ENCODE measurements at places on chromosomes 3 and 15.
A peak's percentile ranks its signal among the peaks of the same experiment; 100 is the strongest.

DNA sequence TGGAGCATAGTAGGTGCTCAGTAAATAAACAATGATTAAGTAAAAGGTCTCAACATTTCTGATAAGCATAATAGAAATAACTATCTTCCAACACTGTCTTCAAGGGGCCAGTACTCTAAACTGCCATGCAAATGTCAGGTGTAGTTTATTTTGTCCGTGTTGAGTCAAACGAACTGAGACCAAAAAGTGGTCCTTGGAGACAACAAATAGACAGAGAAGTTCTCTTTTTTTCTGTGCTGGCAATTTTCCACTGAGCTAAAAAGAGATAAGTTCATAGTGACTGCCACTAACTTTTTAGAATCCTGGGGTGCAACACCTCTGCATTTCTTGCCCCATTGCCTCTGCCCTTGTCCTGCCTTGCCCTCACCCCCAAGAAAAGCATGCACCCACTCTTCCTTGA lies 14.7 kb upstream of the MBNL1 start:
- no peak for DNase-seq

- no peak for DNase-seq
Observed at GRCh38 chr3:13289771-13290285, 130.3 kb downstream of the NUP210 start.

GRCh38 chr15:94403331-94403730 lies 172.0 kb downstream of the MCTP2 start:
- no peak for DNase-seq

DNA sequence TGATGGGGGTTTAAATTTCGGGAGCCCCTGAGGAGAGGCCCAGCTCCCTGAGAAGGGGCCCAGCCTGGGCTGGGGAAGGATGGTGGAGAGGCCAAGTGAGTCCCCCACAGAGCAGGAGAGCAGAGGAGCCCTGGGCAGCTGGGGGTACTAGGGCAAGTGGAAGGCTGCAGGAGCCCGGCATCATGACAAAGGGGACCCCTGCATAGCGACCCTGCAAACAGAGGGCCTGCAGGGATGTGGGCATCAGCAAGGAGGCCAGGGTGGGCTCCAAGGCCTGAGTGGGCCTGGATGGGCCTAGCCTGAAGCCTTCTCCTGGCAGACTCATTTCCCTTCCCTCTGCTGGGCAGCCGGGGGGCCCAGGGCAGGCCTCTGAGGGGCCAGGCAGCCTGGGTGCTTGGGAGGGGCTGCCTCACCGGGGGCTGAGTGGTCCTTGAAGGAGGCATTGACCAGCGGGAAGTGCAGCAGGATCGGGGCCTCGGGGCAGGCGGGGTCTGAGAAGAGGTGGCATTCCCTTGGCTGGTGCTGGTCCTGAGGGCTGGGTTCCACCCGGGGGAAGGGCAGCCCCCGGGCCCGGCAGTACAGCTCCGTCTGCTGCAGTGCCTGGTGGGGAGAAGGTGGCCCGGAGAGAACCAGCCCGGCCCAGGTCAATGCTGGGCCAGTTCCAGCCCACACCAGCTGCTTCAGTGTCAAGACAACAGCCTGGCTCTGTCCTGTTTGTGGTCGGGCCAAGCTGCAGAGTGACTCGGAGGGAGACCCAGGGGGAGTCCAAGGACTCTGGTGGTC lies 24.7 kb downstream of the PLA2G4D start:
- DNase-seq: no peak

- no peak for DNase-seq
Observed at GRCh38 chr3:135272026-135272669, 477.1 kb downstream of the EPHB1 start.

DNA sequence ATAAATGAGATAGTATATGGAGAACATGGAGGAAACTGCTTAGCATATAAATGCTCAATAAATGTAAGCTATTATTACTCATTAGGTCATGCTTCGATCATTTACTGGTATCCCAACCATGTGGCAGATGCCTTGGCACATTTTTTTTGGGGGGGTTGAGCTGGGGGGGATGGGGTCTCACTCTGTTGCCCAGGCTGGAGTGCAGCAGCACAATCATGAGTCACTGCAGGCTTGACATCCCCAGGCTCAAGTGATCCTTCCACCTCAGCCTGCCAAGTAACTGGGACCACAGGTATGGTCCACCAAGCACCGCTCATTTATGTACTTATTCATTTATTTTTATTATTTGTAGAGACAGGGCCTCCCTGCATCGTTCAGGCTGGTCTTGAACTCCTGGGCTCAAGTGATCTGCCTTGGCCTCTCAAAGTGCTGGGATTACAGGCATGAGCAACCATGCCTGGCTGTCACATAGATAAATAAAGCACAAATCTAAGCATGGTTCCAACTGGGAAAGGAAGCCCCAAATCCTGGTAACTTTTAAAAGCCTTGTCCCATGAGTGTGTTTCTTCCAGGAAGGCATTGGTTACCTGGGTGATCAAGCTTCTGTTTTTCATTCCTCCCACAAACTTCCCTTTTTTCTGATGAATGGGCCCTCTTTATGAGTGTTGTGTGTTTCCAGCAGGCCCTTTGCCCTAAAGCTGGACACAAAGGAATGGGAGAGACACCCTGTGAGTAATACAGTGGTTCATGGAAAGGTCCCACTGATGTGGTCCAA lies 147.4 kb upstream of the UMPS start:
- no peak for DNase-seq

DNA sequence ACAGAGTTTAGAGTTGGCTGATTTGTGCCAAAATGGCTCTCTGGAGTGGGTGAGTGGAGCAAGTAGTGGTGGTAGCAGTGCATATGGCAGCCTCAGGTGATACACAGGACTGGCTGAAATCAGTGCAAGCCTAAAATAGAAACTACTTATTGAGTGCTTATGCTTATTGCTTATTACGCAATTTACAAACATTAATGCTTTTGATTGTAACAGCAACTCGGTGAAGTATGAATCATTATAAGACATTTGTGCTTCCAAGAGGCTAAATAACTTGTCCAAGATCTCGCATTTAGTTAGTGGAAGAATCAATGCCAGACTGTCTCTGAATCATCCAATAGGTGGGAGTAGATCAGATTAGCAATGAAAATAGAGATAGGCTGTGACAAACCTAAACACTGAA lies 353.8 kb downstream of the NAALADL2 start:
- peak; percentile 20 for DNase-seq

DNA sequence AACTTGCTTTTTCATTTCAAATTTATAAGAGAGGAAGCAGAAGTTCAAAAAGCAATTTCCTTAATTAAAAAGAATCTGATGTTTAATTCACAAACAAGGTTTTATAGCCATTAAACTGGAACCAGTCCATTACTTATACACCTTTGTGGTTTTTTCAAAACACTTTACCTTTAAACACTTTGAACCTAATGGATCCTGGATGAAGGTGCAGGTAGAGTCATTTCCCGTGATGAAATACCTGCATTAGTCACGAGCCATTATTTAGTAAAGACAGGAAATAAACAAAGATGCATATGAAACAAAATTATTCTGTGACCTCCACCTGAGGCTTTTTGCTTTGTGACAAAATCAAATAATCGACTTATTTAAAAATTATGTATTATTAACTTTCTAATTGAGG lies 341.7 kb upstream of the UBE2E2 start:
- DNase-seq: no peak

DNA sequence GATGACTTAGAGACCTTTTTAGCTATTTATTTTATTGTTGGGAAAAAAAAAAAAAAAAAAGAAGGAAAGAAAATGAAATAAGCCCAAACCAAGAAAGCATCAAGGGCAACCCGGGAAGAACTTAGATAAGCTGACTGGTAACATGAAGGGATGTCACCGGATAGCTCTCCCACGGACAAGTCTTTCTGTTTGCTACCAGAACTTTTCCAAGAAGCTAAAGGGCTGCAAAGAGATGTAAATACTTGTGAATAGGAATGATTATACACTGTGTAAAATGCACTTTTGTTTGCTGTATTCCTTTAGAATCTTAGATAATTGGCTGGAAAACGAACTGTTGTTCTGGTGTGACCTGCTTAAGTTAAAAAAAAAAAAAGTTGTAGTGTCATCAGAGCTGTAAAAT lies 2.8 kb downstream of the FOXB1 start:
- no peak for DNase-seq

DNA sequence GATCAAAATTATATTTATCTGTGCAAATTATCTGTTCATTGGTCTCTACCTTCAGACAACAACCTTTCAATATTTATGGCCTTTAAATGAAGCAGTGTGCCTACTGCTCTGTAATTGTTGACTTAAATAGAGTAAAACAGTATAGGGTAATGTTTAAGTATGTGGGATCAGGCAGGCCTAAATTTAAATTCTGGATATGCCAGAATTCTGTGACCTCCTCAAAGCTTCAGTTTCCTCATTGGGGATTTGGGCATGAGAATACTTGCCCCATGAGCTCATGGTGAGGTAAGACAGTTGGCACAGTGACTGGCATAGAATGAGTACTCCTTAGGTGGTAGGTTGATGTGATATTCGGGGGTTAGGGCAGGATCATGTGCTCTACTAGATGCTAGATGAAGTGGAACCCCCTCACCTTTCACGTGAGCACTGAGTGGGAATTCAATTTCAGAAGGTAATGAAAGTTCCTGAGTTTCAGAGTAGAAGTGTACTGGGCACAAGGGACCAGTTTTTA lies 14.9 kb downstream of the ARL8B start:
- DNase-seq: peak; percentile 16

All from cardiac fibroblast (primary cell).